Stimulated activated CD8-positive, alpha-beta memory T cell treated with anti-CD3 and anti-CD28 coated beads, Interleukin-7, amount 100 ng/mL, for 1 hour (primary cell): ENCODE measurements at places on chromosomes 3 and 15.

DNA sequence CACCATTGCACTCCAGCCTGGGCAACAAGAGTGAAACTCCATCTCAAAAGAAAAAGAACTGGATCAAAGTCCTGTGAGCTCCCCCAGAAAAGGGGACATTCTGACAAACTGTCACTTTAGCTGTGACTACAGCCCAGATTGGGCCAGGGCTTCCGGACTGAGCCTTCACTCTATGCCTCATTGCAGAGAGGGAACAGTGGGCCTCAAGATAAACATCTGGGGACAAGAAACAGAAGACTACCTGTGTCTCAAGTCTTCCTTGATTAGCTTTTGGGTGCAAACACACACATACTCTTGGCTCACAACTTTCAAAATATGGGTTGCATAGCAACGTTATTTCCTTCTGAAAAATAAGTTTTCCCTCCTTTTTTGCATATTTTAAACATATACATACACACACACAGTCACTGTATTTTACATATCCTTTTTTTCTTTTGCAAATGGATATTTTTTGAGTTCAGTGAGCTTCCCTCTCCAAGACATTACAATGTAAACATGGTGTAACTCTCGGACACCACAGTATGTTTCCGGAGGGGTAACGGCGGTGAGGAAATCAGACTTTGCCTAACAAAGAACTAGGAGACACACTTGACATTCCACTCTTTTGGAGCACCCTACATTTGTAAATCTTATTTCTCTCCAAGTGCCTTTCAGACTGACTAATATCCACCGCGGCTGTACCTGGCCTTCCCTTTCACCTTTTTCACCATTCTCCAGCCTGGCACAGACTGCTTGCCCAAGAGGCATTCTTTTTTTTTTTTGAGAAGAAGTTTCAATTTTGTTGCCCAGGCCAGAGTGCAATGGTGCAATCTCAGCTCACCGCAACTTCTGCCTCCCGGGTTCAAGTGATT, 3.5 kb downstream of the TKT start:
- DNase-seq = no peak

GRCh38 chr15:77044228-77045042, 26.5 kb downstream of the TSPAN3 start:
- DNase-seq = no peak

DNA sequence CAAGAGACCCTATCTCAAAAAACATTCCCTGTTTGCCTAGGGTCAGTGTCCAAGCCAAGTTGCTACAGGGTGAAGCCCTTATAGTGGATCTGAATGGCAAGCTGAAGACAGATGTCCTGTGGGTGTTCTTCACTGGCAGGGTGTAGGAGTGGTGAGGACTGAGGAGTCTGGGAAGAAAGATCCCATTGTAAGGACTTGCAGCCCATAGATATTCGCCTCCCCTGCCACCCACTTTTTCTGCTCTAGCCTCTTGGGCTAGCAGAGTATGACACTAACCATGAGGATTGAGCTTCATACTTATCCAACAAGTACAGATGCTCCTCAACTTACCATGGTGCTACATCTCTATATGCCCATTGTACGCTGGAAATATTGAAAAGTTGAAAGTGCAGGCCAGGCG, 13.2 kb downstream of the CYP19A1 start:
- DNase-seq = no peak

DNA sequence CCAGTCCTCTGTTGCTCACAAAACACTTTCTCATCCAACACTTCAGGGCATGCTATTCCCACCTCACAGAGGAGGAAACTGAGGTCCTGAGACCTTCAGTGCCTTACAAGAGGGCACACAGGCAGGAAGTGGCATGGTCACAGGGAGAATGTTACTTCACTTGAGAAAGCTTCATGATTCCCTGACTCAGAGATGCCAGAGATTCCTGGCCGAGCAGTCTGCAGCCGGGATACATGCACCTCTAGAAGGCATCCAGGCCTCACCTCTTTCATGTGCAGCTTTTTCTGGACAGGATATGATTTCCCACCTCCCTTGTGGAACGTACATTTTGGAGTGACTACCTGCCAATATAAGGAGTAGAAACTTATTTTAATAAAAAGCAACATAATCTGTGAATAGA, 2.8 kb upstream of the SST start:
- DNase-seq = no peak

GRCh38 chr3:194607592-194608389, 25.4 kb downstream of the TMEM44 start:
- DNase-seq = no peak

DNA sequence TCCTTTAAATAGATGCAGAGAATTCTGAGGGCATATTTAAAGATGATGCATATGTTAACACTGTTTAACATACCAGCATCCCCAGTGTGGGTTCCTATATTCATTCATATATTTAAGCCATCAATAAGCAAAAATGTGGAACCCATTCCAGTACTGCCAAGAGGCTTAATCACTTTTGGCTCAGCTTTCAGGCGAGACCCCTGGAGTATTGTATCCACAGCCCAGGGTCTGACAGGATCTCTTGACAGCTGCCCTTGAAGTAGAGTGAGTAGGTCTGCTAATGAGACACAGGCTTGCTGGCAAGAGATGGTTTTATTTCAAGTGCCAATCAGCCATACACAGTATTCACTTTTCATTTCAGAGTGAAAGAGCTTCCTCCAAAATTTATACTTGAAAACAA, 367.3 kb downstream of the OCA2 start:
- no peak for DNase-seq

GRCh38 chr3:178568155-178568731, 32.0 kb downstream of the KCNMB2 start:
- no peak for DNase-seq

GRCh38 chr15:73956743-73957135, 30.5 kb downstream of the LOXL1 start:
- no peak for DNase-seq

- DNase-seq = no peak
Measured at GRCh38 chr15:58438956-58439355, 7.2 kb downstream of the LIPC start.

DNA sequence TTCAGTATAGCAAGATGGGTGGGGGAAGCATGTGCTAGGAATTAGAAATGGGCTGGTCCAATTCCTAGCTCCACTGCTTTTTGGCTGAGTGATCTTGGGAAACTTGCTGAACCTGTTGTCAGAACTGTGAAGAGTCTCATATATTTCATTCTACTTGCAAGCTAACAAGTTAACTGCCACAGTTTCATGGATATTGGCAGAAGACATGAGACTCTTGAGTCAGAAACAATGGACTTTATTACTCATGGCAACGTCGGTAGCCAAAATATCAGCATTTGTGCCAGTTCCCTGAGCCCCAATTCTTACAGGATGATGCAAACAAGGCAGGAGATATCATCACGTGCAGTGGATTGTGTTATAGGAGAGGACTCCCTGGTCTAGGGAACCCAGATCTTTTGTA, 26.6 kb upstream of the PLAAT1 start:
- DNase-seq = no peak

DNA sequence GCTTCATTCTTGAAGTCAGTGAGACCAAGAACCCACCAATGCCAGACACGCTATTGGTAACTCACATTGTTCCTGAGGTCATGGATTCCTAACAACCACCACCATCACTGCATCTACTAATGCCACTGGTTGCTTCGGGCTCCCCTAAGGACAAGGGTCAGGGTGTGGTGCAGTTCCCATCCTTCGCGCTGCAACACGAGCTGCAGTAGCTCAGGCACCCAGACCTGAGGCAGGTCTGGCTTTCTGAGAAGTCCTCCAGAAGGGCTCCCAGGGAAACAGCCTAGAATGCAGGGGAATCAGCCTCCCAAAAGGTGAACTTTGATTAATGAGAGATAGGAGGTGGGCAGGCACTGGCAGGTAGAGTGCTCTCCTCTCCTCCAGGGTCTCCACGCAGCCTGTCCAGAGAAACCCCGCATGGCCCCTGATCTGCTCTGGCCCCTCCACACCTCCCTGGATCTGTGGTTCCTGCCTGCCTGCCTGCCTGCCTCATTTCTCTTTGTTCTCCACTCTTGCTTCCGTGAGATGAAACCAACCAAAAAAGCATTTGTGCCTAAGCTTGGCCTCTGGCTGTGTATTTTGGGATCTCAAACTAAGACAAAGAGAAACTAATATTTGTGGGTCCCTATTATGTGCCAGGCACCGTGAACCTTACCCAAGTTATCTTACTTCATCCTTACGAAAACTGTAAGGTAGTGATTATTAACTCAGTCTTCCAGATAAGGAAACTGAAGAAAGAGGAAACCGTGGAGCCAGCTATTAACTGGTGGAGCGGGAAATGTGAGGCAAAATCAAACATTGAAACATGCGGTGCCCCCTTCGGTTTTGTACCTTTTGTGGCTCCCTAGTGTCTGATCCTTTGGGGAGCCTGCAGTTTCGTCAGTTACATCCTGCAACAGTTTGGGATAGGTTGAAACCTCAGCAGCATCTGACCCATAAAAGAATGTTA, 43.9 kb upstream of the USP3 start:
- DNase-seq = no peak

- DNase-seq = no peak
Measured at GRCh38 chr3:50600141-50600753, 11.3 kb downstream of the CISH start.

GRCh38 chr15:89112341-89112971, 24.2 kb downstream of the ABHD2 start:
- no peak for DNase-seq

DNA sequence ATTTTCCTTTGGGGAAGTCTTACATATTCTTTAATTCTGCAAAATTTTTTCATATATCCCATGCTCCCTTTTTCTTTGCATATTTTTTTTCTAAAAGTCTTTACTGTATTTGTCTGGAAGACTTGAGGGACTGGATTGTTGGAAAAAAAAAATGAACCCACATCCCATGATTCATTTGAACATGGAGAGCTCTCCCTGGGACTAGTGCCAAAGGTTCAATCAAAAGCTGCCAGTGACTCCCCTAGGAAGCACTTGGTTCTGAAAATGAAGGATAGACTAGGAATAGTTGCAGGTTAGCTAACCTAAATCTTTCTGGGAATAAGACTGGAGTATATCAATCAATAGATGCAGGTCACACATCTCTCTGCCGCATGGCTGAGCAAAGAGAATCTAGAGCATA, 16.4 kb upstream of the BNC1 start:
- no peak for DNase-seq

GRCh38 chr15:101266034-101266433, 11.3 kb downstream of the SELENOS start:
- no peak for DNase-seq

GRCh38 chr15:85008474-85009260, 27.0 kb downstream of the PDE8A start:
- DNase-seq = no peak

- DNase-seq = no peak
Measured at GRCh38 chr3:183527428-183528379, 27.8 kb downstream of the KLHL6 start.

DNA sequence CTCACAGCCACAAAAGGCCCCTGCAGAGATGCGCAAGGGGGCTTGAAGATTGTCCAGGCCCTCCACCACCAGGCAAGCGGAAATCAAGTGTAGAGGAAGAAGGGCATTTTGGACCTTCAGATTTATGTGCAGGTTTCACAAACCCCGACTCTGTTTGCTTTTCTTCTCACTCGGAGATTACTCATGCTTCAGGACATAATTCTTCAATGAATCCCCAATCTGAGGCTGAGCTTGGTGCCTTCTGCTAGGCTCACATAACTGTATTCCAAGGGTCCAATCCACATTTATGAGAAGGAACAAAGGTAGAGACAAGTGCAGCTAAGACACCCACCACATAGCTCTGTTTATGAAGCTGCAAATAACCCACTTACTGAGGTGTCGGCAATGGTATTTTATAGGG, 50.6 kb upstream of the NMNAT3 start:
- DNase-seq = no peak

GRCh38 chr3:196220587-196220986, 4.3 kb downstream of the SLC51A start:
- DNase-seq = no peak

- DNase-seq = no peak
Measured at GRCh38 chr3:52842424-52842823, 7.6 kb upstream of the MUSTN1 start.

- DNase-seq = no peak
Measured at GRCh38 chr3:124256599-124256998, 264.7 kb upstream of the ROPN1 start.

GRCh38 chr3:6739288-6739687, 121.6 kb upstream of the GRM7 start:
- DNase-seq = no peak

DNA sequence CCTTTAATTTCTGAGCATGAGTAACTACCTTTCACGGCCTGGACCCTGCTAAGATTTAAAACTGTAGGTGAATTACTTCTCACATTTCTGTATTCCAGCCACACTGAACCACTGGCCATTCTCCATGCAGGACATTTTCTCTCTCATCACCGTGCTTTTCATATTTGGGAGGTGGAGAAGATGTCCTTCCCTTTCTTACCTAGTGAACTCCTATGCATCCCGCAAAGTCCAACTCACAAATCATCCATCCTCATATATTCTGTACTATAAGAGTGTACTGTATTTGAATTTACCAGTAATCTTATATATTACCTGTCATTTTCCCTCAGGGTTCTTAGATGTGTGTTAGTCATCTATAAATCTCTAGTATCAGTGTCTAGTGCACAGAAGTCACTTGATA, 139.9 kb downstream of the ALDH1A2 start:
- no peak for DNase-seq

GRCh38 chr3:135325726-135326235, 530.7 kb downstream of the EPHB1 start:
- DNase-seq = no peak

GRCh38 chr15:101063891-101064794, 145.0 kb downstream of the LRRK1 start:
- no peak for DNase-seq

GRCh38 chr3:168220556-168220955, 124.8 kb upstream of the GOLIM4 start:
- no peak for DNase-seq

DNA sequence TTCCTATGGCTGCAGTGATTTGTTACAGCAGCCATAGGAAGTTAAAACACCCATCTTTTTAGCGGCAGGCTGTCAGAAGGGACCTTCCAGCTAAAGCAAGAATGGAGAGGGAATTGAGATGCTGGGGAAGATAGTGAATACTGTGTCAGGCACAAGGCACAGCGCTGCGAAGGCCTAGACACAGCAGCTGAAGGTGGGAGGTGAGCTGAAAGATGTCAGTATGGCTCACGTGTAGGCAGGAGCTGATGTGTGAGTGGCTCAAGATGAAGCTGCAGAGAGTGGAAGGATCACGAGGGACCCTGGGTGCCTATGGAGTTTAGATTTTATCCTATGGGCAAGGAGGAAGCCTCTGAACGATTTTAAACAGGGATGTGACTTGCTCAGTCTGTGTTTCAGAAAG, 44.3 kb downstream of the NMNAT3 start:
- DNase-seq = no peak
